ENCODE measurements at places on chromosomes 4 and X.

DNA sequence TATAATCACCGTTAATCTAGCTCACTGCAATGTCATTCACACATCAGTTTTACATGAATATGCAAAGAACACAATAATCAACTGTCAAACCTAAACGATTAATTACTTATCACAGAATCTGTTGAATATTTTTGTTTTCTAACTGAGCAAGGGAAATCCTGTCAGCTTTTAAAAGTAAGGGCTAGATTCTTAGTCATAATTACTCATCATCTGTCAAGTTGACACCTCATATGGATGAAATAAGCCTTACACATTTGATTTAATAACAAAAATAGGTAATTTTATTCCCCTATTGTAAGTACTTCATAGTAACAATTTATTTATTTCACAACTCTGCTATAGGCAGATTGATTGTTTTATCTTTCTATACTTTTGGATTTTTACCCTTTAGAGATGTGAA, 32.7 kb downstream of the TMA16 start:
- DNase-seq: no peak

GRCh38 chrX:141935645-141936044, 32.0 kb downstream of the MAGEC1 start:
- DNase-seq: no peak

DNA sequence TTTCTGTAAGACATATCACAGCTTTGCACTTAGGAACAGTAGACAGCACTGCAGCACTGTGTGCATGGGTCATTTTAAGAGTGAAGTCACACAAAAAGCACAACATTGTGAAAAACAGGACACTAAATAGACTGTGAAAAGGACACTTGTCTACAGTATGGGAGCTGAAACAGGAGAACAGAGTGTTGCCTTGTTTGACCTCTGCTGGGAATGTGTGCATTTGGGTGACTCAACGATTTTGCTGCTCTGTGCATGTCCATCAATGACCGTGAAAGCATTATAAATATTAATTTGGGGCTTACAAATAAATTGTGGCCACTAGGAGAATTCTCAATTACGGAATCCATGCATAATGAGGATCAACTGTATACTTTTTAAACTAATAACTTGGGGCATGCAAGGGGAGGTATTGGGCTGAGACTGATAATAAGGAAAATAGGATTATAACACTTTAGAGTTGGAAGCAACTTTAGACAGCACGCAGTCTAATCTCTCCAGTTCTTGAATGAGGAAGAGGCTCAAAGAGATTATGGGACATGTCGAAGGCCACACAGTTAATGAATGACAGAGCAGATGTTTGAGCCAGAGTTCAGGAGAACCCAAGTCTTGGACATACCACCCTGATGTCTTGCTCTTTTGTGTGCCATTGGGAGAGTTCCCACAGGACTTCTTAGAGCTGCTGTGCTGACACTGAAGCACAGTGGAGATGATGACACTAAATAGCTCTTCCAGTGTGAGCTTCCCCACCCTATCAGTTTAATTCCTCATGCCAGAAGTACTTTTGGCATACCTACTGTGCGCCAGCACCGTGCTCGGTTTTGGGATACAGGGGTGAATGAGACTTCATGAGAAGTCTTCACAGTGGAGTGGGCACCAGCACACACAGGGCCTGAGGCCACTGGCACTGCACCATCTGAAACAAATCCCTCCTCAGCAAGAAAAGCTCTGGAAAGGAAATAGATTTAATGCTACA, 79.3 kb downstream of the FRAS1 start:
- DNase-seq: no peak

DNA sequence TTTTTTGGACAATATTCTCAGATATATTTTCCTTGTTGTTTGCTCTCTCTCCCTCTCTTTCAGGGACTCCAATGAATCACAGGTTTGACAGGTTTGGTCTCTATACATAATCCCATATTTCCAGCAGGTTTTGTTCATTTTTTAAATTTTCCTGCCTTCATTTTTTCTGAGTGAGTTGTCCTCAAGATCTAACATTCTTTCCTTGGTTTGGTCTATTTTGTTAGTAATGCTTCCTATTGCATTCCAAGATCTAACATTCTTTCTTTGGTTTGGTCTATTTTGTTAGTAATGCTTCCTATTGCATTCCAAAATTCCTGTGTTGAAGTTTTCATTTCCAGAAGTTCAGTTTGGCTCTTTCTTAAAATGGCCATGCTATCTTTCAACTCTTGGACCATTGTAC, 45.3 kb upstream of the ZMAT1 start:
- DNase-seq: no peak

DNA sequence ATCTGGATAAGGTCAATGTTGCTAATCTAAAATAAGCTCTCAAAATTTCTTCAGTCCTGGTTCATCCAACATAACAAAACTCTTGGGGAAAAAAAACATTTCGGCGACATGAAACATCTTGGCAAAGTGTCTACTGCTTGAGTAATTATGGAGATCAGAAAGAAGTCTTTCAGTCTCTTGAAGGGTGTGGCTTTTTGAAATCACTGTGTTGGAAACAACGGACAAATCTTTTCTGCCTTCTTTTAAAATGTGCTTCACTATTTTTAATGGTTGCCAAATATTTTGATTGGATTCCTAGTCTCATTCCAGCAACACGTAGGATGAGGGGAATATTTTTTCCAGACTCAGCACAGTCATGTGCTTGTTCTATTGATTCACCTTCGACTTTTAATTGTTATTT, 138.6 kb downstream of the KLHL8 start:
- DNase-seq: no peak

GRCh38 chrX:109672239-109672638, 47.3 kb upstream of the KCNE5 start:
- DNase-seq: no peak

GRCh38 chr4:40594261-40595178, 35.1 kb downstream of the RBM47 start:
- DNase-seq: no peak

DNA sequence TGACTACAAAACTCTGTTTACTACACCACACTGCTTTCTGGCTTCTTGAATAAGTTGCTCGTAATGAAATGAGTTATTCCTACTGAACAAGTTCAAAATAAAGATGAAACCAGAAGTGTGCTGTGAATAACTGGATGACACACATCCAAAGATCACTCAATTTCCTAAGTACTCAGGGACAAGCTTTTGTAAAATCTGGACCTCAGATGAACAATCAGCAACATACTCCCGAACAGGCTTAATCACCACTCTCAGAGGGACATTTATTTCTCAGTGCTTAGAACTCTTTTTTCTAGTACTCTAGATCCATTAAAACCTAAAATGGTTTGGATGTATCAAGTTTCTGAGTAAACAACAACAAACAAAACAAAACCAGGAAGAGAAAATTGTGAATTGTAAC, 61.5 kb upstream of the EXOC1L start:
- no peak for DNase-seq

DNA sequence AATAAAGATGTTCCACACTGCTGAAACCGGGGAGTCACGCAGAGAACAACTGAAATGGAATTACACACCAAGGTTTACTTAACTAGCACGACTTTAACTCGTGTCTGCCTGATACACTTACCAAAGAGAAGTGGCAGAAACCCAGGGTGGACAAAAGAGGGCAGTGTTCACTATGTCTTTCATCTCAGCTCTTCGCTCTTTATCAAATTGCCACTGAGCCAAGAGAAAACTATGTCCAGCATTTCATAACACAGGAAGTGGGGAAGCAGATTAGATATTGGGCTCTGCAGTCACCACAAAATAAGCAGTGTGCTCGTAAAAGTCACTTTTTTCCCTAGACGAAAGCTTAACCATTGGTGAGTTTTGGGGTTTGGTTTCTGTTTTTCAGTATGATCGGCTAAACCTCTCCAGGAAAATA, 155.7 kb downstream of the CHIC2 start:
- peak; percentile 20 for DNase-seq

- DNase-seq: no peak
Observed at GRCh38 chr4:108601532-108601931, 18.8 kb upstream of the RPL34 start.

- DNase-seq: no peak
Observed at GRCh38 chr4:45568694-45569093, 555.2 kb downstream of the GABRG1 start.

DNA sequence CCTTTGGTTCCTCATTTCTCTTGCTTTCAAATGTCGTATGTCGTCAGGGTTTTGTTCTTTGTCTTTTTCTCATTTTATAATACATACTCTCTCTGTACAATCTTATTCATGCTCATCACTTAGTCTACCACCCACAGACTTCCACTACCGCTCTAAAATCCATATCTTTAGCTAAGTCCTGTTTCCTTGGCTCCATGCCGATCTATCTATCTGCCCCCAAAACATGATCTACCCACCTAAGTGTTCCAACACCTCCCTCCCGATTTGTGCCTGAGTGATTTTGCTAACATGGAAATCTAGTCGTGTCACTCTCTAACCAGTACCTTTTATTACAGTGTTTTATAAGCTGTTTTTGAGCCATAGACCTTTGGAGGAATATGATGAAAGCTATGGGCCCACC, 65.6 kb upstream of the PGAM4 start:
- no peak for DNase-seq

- no peak for DNase-seq
Observed at GRCh38 chr4:15864651-15865566, 73.6 kb downstream of the FGFBP1 start.

DNA sequence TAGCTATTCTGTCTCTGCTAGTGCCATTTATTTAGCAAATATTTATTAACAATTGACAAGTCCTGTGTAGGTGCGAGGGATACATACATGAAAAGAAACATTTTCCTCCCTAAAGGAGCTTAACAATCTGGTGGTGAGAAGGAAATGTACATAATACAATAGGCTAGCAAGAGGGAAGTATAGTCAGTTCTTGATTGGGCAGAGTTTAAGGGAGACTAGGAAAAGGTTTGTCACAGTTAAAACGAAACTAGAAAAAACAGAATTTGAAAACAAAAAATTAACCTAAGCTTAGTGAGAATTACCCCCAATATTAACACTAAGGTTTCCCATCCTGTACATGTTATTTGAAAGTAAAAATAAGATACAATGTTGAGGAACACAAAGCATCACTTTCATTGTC, 8.6 kb upstream of the MAML3 start:
- no peak for DNase-seq

- DNase-seq: no peak
Observed at GRCh38 chr4:125315576-125316400, 1.0 kb downstream of the FAT4 start.

- no peak for DNase-seq
Observed at GRCh38 chrX:71378732-71379131, 12.6 kb downstream of the TAF1 start.

GRCh38 chr4:182137343-182137742, 105.9 kb upstream of the TENM3 start:
- DNase-seq: no peak

- no peak for DNase-seq
Observed at GRCh38 chr4:88022289-88022688, 14.9 kb downstream of the PKD2 start.

GRCh38 chr4:11404431-11404830, 24.3 kb downstream of the HS3ST1 start:
- no peak for DNase-seq

DNA sequence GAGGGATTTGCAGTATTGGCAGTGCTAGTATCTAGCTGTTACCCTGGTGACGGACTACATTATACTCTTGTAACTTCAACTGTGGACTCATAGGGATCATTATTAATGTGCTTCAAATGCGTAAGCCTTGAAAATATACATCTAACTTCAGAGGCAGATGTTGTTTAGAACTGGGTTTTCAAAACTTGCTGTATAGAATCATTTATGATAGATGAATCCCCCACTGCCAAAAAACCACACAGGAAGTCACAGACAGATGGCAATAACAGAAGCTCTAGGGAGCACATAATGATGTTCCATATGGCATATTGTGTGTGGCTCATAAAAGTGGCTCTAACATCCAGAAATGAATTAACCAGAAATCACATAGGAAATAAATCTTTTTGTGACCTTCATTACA, 62.3 kb upstream of the RELL1 start:
- DNase-seq: no peak

- DNase-seq: no peak
Observed at GRCh38 chr4:23125118-23125517, 432.4 kb downstream of the GBA3 start.

GRCh38 chrX:39678914-39679313, 418.8 kb downstream of the BCOR start:
- no peak for DNase-seq

DNA sequence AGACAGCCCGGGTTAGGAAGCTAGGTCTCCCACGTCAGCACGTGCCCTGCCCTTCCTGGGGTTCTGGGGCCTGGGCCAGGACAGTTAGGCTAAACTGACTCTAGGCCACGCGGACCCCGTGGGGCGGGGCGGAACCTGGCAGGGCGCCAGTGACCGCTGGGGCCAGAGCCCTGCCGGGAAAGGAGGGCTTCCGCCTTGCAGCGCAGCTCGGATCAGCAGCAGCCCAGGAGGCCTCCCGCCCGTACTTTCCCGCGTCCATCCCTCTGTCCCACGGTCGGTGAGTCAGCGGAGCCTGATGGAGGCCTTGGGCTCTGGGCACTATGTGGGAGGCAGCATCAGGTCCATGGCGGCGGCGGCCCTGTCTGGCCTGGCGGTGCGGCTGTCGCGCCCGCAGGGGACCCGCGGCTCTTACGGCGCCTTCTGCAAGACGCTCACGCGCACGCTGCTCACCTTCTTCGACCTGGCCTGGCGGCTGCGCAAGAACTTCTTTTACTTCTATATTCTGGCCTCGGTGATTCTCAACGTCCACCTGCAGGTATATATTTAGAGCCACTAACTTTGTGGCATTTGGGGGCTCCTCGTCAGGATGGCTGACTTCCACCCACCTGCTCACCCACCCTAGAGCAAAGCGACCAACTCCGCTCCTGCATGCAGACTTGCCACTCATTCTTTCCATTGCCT, at the start of gene SMIM10:
TSS of gene SMIM10 (plus strand) at position 191 of the 681 bp plus-strand sequence. CDS start at position 296, 105 bp downstream.
- no peak for DNase-seq

DNA sequence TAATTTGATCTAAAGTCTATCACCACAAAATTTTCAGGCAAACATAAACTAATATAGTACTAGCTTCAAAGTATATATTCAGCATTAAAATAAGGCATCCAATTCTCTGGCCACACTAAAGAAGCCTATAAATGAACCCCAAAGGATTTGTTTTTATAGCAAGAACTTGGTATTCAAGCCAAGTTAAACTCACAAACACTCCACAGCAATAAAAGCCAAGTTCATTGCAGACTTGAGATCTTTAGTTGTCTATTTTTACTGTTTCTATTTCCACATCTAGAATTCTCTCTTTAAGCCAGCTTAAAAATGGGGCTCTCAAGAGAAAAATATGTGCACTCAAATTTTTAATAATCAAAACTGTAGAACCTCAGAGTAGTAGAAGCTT, 51.1 kb downstream of the WDFY3 start:
- no peak for DNase-seq

DNA sequence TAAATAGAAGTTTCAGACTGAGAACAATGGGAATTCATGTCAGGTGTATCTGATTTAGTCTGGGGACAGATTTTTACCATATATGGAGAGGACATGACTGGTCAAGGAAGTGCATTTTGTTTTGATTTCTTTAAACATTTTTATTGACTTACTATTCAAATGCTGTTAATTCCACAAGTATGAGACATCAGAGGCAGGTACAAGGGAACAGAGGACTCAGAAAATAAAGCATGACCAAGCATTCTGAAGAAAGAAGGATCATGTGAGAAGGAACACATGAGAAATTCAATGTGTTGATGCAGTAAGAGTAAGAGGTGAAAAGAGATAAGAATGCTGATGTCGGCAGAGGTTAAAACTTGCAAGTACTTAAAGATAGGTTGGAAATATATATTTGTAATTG, 1452.6 kb downstream of the PCDH7 start:
- no peak for DNase-seq
